ENCODE measurements at places on chromosomes 7 and 10. TPM values are rescaled to one million over a fixed set of nuclear protein-coding genes. Genes with fewer than 3 reads are reported as not detected.

SORCS1 gene
- 48.9 TPM for total RNA-seq

TUBB8 gene
- total RNA-seq, result not detected

NKX2-3 gene
- total RNA-seq, result not detected

SPDYE16 gene
- total RNA-seq, result not detected

IKZF1 gene
- total RNA-seq, result not detected

SLC29A4 gene
- total RNA-seq, result 43.1 TPM

VKORC1L1 gene
- total RNA-seq, result 27.0 TPM

INPP5A gene
- 22.4 TPM for total RNA-seq

CALML5 gene
- not detected for total RNA-seq

PPP1R3C gene
- 5.7 TPM for total RNA-seq

FGFBP3 gene
- 0.53 TPM for total RNA-seq

GPR15LG gene
- not detected for total RNA-seq
